ENCODE measurements at places on chromosomes 12 and 14.
A peak's percentile ranks its signal among the peaks of the same experiment; 100 is the strongest.

GRCh38 chr12:59780605-59781135 lies 184.8 kb downstream of the SLC16A7 start:
- no peak for DNase-seq

DNA sequence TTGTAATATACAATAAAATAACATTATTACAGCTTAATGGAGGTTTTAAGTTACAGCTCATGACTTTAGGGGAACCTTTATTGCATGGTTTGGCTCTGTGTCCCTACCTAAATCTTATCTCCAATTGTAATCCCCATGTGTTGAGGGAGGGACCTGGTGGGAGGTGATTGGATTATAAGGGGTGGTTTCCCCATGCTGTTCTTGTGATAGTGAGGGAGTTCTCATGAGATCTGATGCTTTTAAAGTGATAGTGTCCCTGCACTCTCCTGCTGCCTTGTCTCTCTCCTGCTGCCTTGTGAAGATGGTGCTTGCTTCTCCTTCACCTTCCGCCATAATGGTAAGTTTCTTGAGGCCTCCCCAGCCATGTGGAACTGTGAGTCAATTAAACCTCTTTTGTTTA lies 132.1 kb upstream of the SYT1 start:
- no peak for DNase-seq

DNA sequence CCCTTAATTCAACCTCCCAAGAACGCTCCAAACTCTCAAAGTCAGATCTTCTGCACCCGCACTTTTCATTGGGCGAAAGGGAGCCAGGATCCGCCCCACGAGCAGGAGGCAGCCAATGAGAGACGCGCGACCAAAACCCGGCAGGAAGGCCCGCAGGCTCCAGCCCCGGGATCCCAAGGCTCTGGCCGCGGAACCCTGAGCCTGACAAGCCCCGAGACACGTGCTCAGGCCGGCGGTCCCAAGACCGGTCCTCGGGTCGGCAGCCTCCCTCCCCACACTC lies 438 bp downstream of the DDX54 start:
- DNase-seq: peak; percentile 59

DNA sequence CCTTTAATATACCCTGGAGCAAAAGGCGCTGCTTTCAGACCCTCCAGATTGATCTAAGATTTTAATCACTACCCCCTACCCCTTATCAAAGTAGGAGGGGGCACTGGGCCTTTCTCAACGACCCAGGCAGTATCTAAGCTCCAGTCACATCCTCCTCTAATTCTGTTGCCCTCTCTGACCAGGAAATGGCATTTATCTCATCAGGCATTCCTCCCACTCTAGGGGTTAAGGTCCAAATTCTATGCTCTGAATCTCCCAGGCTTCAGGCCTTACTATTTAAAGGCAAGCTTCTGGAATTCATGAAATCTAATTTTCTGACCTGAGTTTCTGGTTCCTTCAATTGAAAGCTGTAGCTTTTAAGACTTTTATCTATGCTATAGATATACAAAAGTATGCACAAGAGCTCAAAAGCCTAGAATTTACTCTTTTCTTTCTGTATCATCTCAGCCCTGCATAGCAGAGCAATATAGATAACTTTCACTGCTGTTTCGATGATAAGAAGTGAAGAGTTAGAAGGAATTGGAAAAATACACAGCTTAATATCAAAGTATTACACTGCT lies 622.9 kb downstream of the RPS29 start:
- no peak for DNase-seq

DNA sequence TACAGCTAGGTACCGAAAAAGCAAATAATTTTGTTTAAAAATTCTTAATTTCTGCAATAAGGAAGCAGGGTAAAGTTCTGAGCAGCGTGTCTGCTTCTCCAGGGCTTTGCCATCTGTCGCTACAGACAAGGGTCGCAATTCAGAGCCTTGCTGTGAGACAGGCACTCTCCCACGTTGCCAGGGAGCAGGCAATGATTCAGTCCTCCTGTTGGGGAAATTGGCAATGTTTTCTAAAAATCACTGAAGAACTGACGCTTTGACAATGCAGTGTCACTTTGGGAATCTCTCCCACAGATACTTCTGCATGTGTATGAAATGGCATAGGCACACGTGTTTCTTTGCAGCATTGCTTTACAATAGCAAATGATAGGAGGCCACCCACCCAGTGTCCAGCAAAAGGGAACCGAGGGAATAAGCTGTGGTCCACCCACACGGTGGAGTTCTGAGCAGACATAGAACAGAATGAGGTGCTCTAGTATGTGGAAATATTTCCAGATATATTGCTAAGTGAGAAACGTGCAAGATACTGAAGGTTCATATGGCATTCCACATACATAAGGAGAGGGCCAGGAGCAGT lies 16.0 kb upstream of the HIP1R start:
- no peak for DNase-seq

DNA sequence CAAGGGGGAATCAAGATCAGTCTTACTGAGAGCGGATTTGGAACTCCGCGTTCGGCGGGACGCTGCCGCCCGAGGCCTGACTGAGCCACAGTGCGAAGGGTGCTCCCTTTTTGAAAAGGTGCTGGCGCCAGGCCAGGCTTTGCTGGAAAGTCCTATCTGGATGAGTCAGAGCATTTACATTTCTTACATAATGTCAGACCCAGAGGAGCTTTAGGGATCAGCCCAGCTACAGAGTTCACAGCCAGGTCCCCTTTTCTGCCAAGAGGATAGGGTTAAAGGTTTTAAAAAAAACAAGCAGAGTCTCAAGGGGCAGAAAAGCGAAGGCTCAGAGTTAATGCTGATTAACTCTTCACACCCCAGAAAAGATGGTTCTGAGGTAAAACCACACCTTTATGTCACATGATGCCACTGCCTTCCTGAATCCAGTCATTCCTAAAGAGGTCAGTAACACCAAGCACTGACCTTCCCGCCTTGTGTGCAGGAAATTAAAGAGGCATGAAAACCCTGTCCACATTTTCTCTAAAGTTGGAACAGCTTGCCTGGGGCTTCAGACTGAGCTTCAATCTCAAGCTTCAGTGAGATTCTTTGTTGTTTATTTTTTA lies 11.7 kb upstream of the FBXL14 start:
- DNase-seq: peak; percentile 76

- DNase-seq: no peak
Observed at GRCh38 chr14:33668066-33668465, 282.8 kb downstream of the EGLN3 start.

DNA sequence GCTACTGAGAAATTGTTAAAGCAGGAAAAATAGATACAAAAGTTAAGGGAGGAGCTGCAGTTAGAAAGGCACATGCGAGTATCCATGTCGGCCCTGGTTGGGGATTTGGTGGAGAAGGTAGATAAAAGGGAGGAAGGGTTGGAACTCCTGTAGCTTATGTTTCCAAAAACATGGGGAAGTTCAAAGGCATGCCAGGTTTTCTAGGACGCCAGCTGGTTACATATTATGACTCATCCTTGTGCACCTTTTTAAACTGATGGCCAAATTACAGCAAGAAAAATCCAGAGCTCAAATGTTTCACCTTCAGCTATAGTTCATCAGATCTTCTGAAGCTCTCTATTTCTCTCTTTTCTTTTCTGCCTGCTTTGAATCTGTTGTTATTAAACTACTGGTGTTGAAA lies 13.2 kb upstream of the MAP4K5 start:
- no peak for DNase-seq

- no peak for DNase-seq
Observed at GRCh38 chr14:62138593-62138992, 376.4 kb downstream of the SNAPC1 start.

DNA sequence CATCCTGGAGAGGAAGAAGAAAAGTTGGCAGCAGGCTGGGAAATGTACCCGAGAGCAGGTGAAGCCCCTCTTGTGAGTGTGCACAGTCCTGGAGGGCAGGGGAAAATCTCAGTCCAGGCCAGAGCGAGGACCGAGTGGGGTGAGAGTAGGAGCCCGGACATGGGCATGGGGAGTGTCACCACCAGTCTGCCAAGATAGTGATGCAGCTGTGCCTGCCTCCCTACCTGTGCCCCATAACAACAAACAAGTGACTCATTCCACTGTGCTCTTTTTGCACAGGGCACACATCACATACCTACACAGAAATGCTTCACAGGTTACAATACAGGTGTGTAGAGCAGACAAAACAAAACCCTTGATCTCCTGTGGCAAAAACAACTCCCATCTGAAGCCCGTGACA lies 205.9 kb upstream of the PELI2 start:
- no peak for DNase-seq

DNA sequence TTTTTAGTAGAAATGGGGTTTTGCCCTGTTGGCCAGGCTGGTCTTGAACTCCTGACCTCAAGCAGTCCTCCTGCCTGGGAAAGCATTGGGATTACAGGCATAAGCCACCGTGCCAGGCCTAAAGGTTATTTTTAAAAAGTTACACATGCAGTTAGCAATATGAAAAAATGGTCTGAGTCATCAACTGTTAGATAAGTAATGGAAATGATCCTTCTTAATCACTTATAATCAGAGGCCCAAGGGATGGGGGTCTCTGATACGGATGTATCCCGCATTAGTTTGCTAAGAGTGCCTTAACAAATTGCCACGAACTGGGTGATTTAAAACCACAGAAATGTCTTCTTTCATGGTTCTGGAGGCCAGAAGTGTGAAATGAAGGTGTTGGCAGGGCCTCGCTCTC lies 54.1 kb upstream of the FERMT2 start:
- DNase-seq: no peak

DNA sequence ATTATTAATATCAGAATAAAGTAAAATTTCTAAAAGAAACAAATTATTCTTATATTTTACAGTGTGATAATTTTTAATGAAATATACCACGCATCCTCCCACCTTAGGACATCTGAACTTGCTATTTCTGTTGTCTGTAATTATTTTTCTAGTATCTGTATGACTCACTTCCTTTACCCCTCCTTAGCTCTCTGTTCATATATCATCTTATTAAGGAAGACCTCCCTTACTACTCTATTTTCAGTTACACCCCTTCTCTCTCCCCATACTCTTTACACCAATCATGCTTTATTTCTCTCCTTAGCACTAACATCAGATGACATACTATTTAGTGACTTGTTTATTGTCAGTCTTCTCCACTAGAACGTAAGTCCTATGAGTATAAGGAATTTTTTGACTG lies 34.2 kb upstream of the C12orf50 start:
- DNase-seq: no peak

DNA sequence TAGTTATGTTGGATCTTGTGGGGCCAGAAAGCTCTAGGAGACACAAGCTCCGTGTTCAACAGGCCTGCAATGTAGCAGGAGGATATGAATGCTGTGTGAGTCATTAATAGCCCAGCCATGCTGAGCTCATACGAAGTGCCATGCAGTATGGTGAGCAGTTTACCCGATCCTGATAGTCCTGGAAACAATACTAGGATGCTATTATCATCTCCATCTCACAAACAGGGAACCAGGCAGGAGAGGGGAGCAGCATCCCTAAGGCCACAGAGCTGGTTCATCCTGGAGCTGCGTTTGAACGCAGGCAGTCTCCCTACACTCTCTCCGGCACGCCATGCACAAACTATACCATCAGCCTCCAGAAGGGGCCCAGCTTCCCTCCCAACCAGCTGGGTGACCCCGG lies 20.5 kb downstream of the TTC7B start:
- no peak for DNase-seq

DNA sequence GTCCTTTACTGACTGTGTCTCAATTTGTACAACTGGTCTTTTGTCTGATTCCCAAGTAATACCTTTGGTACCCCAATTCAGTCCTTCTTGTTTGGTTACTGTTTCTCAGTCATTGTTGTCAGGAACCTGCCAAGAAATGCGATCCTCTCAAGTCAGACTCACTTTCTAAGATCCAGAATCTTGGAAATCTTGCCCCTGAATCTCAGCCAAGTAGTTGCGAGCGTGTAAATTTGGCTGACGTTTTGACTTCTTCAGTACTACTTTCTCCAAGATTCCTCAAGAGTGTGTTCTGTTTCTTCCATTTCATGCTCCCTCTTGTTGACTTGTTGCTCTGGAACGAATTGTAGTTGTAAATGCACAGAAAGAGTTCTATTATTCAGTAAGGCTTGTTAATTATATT lies 114.0 kb downstream of the MSRB3 start:
- no peak for DNase-seq

DNA sequence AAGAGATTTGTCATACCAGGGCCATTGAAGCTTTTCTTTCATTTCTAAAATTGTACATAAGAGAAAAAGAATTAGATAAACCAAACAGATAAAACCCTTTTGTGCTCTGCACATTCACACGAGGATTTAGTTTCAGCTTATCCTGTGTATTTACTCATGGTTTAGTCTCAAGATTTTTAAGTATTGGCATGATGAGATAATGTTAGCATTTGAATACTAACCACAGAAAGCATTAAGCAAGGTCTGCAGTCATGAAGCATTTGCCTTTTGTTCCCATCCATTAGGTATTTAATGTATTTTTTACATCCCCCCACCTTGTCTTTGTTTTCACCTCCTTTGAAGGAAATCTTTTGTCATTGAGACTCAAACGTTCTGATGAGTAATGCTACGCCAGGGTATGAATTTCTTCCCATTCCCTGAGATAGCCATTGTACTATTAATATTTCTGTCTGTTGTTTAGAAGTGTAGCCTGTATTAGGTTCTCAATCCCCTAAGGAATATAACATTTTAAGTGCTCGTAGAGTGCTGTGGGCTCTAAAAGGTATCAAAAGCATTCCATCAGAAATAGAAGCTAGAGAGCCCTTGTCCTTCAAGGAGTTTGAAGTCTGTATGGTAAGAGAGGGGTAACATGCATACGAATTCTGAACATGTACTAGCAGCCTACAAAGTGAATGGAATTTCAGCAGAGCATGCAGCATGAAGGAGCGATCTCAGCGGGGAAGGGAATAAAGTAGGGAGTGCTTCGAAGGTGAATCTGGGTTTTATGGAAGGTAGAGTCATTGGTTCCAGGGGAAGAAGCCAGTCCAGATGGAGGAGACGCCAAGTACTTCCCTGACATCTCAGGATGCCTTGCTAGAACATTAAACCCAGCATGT lies 22.3 kb downstream of the CRADD start:
- DNase-seq: no peak

DNA sequence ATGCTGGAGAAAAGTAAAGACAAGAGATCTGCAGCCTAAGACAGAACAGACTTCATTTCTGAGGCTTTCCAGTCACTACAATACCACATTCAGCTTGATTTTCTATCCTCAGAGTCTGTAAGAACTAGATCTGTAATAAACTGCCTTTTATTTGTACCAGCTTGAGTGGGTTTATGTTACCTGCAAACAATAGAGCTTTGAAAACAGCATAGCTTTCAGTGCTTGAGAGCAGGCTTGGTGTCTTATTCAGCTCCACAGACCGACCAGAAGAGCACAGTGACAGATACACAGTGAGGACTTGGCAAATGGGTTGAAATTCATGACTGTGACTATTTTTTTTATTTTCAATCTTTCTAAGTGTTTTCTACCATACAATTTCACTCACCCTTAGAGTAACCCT lies 207.8 kb upstream of the OTX2 start:
- no peak for DNase-seq

- no peak for DNase-seq
Observed at GRCh38 chr12:11078246-11078645, 13.9 kb downstream of the TAS2R43 start.

GRCh38 chr14:88305528-88306322 lies 17.3 kb downstream of the KCNK10 start:
- no peak for DNase-seq

GRCh38 chr12:7995266-7995963 lies 37.1 kb upstream of the FOXJ2 start:
- DNase-seq: peak; percentile 51

Measured in stimulated activated CD4-positive, alpha-beta T cell treated with anti-CD3 and anti-CD28 coated beads, TNF-alpha, amount 100 ng/mL, for 1 hour (primary cell).